ENCODE measurements at places on chromosomes 13 and 19.

DNA sequence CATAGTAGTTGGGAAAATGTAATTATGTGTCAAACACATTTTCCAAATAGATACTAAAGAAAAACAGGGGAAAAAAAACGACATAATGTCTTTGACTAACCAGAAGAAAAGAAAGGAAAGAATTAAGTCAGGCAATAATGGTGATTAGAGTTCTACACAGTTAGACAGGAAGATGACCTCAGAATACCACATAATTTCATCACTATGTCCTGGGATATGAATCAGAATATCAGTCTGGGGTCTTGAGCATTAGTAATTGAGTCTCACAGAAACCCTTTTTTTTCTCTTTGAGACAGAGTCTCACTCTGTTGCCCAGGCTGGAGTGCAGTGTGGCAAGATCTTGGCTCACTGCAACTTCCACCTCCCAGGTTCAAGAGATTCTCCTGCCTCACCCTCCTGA is 503.4 kb downstream of the SLITRK1 start:
- DNase-seq, result no peak

- DNase-seq, result no peak
These were observed 19.3 kb upstream of the LGALS13 start for GRCh38 chr19:39582891-39583625.

DNA sequence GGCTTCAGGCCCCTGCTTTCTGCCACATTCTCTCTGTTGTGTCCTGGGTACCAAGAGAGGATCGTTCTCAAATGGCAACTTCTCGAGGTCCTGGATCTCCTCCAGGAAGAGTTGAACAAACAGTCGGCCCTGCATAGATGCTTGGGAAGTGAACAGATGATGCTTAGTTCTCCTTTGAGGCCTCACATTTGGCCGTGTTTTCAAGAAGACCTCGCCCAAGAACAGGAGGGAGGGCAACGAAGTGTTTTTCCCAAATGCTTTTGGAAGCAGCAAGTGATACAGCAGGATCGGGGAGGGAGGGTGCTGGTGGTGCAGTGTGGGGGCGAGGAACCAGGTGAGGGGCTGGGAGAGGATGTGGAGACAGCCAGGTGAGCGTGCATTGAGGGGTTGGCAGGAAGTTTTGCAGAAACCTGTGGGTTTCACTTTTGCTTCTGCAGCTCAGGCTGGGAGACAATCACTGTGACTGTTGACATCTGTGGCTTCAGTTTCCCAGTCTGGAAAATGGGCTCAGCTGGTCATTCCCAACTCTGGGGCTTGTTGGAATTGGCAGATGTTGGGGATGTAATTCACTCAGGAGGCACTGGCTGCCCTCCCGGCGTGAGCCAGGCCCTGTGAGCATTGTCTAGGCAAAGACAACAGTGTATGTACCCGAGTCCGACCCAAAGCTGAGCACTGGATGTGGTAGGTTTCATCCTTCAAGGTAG is 21.6 kb downstream of the MAST3 start:
- DNase-seq, result no peak

- no peak for DNase-seq
These were observed 23.2 kb upstream of the EEF1AKMT1 start for GRCh38 chr13:20796791-20797508.

- no peak for DNase-seq
These were observed 4.3 kb upstream of the RAP2A start for GRCh38 chr13:97429681-97430081.

- DNase-seq, result no peak
These were observed 92.0 kb downstream of the NHLRC3 start for GRCh38 chr13:39130301-39130700.

DNA sequence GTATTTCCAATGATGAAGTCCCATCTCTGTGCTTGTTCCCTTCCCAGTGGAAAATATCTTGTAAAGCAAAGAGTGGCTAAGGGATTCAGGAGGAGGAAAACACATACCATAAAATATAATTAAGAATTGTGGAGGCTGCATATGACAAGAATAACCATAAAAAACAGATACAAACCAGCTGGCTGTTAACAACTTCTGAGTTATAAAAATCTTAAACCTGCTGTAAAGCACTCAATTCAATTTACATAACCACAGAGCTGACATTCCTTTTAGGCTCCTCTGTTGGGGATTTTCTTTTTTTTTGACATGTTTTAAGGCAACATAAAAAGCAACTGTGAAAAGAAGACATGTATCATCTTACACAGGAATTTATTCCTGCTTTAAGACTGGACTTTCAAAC is 207.6 kb downstream of the DACH1 start:
- no peak for DNase-seq

GRCh38 chr19:54312436-54313377 is at the start of gene LILRA5:
LILRA5 (minus strand) TSS chr19:54313166; CDS start chr19:54313019, 147 bp downstream.
- no peak for DNase-seq

GRCh38 chr13:66574606-66575005 is 655.5 kb downstream of the PCDH9 start:
- DNase-seq, result no peak

DNA sequence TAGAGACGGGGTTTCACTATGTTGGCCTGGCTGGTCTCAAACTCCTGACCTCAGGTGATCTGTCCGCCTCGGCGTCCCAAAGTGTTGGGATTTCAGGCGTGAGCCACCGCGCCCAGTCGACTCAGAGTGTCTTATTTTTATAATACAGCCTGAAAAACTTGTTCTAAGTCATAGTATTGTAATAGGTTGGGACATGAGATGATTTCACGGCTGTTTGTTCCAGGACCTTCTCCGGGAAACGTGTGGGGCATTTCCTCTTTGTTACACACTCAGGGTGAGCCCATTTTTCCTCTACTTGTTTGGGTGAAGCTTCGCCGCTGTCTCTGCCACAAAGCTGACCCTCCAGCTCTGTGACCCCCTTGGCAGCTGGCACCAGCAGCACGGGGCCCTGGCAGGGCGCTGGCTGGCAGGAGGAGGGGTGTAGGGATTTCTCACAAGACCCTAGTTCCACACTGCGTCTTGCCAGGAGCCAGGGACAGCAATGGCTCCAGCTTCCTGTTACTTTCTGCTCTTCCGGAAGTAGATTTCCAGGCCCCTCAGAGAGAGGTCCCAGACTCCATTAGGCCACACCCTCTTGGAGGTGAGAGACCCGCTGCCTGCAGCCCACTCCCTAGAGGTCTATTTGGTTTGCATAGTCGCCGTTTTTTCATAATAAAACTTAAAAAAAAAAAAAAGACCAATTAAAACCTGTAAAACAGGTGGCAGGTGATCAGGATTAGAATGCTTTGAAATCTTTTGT is 15.6 kb downstream of the FGF21 start:
- DNase-seq, result no peak

DNA sequence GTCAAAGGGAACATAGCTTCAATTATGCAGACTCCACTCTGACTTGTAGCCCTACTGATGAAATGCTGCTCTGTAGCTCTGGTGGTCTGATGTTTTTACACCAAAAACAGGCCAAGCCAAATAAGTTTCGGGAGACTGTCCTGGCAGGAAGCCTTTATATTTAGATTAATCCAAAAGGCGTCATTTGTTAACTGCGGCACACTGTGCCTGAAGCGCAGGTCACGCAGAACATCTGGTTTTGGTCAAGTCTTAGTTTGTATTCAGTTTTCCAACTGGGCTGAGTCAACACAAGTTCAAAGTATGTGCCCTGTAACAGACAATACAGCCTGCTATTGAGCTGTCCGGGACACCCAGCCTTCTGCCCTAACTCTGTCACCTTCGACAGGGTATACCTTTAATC is 154.6 kb upstream of the IPO5 start:
- DNase-seq, result no peak

- no peak for DNase-seq
These were observed 459.3 kb upstream of the SLC10A2 start for GRCh38 chr13:103525530-103525929.

DNA sequence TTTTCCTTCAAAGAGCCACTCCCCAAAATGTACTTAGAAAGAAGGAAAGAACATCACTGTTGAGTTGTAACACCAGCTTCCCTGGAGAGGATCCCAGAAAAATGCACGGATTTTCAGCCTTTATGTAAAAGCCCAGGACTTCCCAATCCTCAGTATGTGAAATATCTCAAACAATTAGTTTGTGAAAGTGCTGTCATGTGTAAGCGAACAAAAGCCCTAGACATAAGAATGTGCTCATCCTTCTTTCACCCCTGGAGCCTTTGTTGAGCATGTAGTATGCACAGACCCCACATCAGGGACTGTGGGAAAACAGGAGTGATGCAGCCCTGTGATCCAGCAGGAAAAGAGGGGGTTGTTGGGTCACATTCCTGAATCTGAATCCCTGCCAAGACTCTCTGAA is 441.4 kb upstream of the ZNF507 start:
- no peak for DNase-seq

DNA sequence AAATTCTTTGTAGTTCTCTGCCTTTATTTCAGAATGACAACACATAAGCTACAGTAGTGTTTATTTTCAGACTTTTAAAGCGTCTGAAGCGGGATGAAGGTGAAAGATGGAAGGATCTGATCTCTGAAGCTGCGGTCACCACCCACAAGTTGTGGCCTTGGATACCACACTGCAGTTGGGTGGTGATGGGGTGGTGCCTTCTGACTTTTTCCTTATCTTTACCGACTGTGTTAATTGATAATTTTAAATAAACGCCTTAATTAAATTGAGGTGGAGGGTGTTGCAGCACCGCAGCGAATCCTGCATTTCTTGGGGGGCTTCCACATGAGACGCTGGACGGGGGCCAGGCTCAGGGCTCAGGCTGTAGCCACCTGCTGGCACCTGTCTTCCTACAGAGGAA is 1.3 kb downstream of the TFDP1 start:
- no peak for DNase-seq
